Esophagus muscularis mucosa (tissue), 4 donors: ENCODE measurements at places on chromosomes 5 and 9. TPM values are rescaled to one million over a fixed set of nuclear protein-coding genes. Genes with fewer than 3 reads are reported as not detected.
A peak's percentile ranks its signal among the peaks of the same experiment; 100 is the strongest.

Gene TMEM171
- total RNA-seq, result not detected

Gene RIC1
- total RNA-seq, result 64.9 TPM

Gene CYSRT1
- total RNA-seq, result 0.40 TPM

Gene LCN15
- not detected for total RNA-seq

Gene ACTBL2
- not detected for total RNA-seq

Gene SLC36A3
- total RNA-seq, result not detected

Gene ZDHHC11
- total RNA-seq, result 13.5 TPM

Gene ESM1
- total RNA-seq, result 0.33 TPM

Gene FNBP1
- 246 TPM for total RNA-seq

Gene PITX1
- 3.7 TPM for total RNA-seq

Gene WWC1
- total RNA-seq, result 3.5 TPM

DNA sequence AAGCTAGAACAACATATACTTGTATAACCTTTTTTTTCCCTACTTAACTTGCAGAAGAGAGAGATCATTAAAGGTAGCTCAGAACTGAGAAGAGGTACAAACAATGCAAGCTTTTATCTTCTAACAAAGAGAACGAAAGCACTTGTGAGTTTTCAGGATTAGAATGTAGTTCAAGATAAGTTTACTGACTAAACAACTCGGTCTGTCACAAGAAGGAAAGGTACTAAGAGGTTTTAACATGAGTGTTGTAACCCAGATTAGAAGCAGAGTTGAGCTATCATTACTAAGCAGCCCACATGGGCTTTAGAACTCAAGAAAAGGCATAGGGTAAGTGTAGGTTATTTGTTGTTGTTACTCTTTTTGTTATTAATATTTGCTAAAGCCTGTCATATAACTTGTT lies 25.2 kb downstream of the GIN1 start:
- no peak for DNase-seq

GRCh38 chr5:446066-446882 lies 3.3 kb downstream of the EXOC3 start:
- DNase-seq, result no peak

- DNase-seq, result no peak
Observed at GRCh38 chr9:123472862-123473614, 117.0 kb downstream of the CRB2 start.

DNA sequence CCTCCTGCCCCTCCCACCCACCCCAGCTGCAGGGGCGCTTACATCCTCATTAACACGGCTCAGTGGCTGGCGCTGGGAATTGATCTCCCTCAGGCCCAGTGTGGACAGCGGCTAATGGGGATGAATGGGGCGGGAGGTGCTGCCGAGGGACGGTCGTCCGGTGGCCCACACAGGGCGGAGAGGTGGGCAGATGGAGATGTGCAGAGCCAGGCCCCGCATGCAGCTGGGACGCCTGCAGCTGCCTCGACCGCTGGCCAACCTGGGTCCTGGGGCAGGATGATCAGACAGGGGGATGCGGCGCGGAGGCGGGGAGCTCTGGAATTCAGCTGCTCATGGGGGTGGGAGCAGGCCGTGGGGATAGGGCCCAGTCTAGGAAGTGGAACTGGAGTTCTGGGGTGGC lies 17.6 kb downstream of the TSPAN17 start:
- no peak for DNase-seq

DNA sequence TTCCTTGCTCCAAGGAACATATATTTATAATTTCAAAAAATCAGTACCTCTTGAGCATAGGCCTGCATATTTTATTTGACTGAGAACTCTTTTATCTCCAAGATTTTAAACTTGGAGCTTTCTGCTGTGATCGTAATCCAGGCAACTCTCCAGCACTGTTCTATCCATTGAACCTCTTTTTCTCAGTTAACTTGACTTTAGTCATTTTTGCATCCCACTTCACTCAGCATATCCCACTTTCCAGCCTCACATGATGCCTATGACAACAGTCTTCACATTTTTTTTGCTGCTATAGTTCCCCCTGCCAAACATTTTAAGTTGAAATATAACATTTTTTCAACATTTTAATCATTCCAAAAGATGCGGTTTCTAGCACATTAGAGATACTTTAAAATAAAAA lies 9.1 kb upstream of the PSIP1 start:
- no peak for DNase-seq

DNA sequence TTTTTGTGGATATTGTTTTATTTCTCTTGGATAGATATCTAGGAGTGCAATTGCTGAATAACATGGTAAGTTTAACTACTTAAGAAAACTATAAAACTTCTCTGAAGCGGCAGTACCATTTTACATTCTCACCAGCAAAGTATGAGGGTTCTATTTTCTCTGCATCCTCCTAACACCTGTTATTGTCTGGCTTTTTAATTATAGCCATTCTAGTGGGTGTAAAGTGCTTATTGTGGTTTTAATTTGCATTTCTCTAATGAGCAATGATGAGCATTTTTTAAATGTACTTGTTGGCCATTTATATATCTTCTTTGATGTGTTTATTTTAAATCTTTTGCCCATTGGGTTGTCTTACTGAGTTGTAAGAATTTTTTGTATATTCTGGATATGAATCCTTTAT lies 28.7 kb downstream of the SMIM32 start:
- no peak for DNase-seq

GRCh38 chr9:7479300-7479699 lies 320.3 kb downstream of the DMAC1 start:
- DNase-seq, result no peak

DNA sequence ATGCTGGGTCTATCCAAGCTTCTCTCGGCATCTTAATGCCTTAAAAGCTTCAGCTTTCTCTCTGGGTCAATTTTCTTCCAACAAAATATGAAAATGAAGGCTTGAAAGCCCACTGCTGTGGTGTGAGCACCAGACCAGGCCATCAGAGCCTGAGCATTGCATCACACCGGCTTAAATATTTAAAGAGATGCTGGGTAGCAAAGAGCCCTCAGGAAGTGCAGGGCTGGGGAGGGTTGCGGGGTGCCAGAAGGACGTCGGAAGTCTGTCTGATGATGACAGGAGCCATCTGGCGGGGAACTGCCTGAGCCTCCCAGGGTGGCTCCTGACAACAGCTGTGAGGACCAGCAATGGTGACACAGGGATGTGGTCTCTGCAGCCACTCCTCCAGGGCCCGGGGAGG lies 185.5 kb downstream of the OLFM1 start:
- no peak for DNase-seq

- DNase-seq, result no peak
Observed at GRCh38 chr9:129176701-129177442, 1.2 kb downstream of the IER5L start.

GRCh38 chr5:181052672-181053487 lies 12.8 kb downstream of the BTNL9 start:
- DNase-seq, result no peak

- no peak for DNase-seq
Observed at GRCh38 chr5:144950996-144951395, 780.3 kb downstream of the KCTD16 start.

DNA sequence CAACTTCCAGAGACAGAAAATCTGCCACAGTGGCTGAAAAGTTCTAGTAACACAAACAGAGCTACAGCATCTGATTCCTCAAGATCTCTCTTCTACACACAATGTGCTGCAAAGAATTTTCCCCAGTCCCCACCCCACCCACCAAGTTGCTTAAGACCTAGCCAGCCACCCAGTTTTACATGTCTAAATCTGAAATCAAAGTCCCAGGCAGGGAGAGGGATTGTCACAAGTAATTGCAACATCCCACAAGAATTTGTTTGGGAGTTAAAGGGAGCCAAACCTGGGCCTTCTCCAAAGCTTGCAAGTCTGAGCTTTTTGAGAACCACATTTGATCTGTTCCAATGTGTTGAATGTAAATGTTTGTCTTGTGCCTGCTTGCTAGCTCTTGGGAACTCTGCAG lies 15.5 kb downstream of the IGIP start:
- DNase-seq, result peak; percentile 87

- no peak for DNase-seq
Observed at GRCh38 chr5:65928322-65928752, 2.0 kb downstream of the ERBIN start.

- DNase-seq, result no peak
Observed at GRCh38 chr5:1060535-1060981, 51.3 kb downstream of the SLC12A7 start.

GRCh38 chr5:64944868-64945267 lies 176.1 kb downstream of the CWC27 start:
- no peak for DNase-seq

GRCh38 chr5:98927989-98928872 lies 576 bp downstream of the CHD1 start:
- DNase-seq, result peak; percentile 94

DNA sequence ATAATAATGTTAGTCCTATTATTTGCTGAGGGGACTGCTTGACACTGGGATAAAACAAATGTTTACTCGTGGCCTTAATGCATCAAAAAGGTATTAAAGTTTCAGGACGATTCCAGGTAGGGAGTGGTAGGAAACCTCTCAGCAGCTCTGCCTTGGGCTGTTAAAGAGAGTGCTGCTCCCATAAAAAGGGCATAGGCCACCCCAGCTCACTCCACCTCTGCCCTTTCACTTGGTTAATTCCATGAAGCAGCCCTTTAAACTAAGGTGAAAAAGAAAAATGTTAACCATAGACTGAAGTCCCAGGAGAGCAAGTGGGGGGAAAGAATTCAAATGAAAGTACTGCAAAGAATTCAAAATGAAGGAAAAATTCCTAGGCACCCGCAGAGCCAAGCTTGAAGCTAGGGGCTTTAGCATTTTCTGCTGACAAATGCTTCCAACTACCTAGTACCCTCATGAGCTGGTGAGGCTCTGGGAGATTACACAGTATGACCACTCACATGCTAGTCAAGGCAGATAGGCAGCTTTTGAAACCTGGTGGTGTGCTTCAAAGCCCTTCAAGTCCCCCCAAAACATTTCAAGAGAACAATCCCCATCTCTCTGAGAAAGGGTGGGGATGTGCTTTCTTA lies 8.5 kb downstream of the KLF9 start:
- no peak for DNase-seq

DNA sequence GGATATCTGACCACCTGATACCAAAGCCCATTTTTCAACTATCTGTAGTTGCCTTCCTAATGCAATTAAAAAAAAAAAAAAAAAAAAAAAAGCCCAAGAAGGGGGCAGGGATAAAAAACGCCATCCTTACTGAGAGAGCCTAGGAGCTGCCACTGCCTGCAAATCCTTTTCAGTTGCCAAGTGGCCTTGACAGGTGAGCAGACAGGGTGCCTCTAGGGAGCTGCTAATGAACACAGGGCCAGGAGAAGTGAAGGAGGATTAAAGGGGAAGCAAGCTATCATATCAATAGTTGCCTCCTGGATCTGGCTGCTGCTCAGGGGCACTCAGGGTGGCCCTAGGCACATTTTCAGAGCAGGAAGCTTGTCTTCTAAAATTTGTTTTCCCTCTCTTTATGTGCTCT lies 547.4 kb downstream of the TLE1 start:
- DNase-seq, result no peak

DNA sequence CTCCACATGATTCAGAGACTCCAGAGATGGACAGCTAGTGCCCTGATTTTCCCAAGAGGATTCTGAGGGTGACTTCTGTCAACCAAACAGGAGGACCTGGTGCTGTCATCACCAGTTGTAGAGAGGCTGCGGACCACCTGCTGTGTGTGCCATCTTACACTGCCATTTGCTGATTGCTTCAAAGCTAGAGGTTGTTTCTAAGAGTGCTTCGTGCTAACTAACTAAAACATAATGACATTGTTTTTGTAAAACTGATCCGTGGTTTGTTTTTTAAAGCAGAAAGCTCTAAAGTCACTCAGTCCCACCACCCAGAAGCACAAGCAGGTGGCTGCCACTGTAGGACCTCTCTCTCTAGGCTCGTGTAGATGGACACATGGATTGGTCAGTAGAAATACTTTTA lies 12.2 kb downstream of the TENT4A start:
- DNase-seq, result no peak
